ENCODE measurements at places on chromosomes 6 and 20. TPM values are rescaled to one million over a fixed set of nuclear protein-coding genes. Genes with fewer than 3 reads are reported as not detected.

DNA sequence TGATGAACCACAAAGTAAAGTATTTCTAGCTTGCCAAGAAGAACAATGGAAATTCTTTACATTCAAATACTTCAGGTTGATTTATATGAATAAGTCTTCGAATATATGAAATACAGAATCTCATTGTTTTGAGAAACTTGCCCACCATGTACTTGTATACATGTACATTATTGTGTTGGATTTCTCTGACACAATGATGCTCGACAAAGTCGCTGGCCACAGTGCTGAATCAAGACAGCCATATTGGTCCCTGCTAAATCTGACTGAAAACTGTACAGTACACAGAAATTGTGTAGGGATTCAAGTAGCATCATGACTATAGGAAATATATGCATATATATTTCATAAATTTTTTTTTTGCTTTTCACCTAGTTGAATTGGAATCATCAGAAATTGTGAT lies 13.1 kb upstream of the LIN28B start:
- no peak for DNase-seq

DNA sequence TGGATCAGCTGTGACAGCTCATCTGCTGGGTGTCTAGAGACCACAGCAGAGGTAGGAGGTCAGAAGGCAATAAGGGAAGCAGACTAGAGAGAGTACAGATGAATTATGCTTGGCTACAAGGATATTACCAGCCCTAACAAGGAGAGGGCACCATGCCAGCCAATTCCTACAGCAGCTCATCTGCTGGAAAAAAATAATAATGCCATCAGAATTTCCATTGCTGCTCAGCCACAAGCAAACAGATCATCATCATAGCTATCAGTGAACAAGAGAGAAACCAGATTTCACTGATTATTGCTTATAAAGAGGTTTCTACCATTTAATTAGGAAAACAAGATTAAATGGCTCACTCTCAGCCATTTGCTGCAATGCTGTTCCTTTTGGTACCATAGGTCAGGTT lies 66.5 kb downstream of the PSMG4 start:
- no peak for DNase-seq

DNA sequence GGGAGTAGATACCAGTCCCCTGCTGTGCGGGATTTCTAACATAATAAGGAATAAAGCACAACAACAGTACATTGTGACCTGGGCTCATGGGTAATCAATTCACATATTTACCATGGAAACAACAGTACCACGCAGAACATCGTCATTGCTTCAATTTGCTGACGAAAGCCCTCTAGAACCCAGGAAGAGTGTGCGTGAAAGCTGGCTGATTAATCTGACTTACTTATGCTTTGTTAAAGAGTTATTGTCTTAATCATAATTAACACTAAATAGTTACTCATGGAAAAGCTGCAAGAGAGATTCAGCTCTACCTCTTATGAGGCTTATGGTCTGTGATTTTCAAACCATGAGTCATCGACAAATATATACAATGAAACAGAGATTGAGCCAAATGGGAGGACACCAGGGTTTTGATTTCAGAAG lies 644.3 kb upstream of the AGPAT4 start:
- no peak for DNase-seq

GRCh38 chr6:116314878-116315277 lies 35.1 kb upstream of the TSPYL1 start:
- no peak for DNase-seq

Gene PMEPA1
- 16.2 TPM for polyA plus RNA-seq

DNA sequence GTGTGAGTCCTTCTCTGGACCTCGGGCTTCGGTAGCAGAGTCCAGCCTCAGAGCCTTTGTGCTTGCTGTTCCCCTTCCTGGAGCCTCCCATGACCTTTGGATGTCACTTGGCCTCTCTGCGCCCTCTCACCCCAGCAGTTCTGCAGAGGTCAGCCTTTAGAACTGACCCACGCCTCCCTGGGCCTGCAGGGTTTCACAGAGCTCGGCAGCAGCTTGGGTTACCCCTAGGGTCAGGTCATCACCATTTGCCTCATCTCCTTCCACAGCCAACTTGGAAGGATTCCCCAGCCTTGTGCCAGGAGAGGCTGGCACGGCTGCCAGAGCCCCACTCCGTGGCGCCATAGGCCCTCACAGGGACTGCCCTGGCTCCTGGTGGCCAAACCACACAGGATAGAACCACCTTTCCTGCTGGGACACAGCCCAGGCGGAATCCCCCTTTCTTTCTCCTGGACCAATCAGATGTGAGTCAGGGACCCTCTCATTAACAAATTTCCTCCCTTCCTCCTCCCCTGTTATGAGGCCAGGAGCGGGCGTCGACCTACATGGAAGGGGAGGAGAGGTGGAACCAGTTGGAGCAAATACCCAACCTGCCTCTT lies 13.9 kb upstream of the SIRPA start:
- no peak for DNase-seq

GRCh38 chr6:165376100-165376499 lies 66.7 kb upstream of the C6orf118 start:
- DNase-seq = no peak

Gene KIAA0408
- 3.5 TPM for polyA plus RNA-seq

DNA sequence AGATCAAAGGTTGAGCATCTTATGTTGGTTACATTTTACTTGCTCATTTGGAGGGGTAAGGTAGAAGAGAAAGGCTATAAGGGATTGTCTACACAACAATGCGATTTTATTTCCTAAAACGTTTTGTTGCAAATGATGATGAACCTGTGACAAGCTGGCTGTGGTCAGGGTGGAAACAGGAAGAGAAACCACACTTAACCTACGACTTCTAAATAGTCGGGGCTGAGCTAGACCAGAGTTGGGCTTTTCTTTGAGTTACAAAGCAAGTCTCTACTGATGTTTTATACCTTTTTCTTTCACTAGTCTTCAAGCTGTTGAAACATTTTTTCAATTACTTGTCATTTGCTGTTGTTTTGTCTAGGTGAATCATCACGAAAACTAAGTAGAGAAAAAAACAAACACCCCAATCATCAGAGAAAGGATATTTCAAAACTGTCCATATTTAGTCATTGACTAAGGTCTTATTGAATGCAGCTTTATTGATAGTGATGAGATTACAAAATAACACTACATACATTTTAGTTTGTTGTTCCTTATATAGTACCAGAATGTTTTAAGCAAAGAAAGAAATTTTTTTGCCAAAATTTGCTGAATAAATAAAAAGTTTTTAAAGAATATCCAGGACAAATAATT lies 18.0 kb downstream of the KLHL31 start:
- DNase-seq = no peak

- DNase-seq = no peak
Measured at GRCh38 chr6:2125158-2125557, 120.2 kb downstream of the GMDS start.

GRCh38 chr20:62549029-62549428 lies 73.2 kb upstream of the GATA5 start:
- DNase-seq = no peak

Gene SPTLC3
- 15.4 TPM for polyA plus RNA-seq

GRCh38 chr6:130365166-130366106 lies at the start of gene TMEM200A:
Gene TMEM200A (plus strand): TSS chr6:130366017. CDS start chr6:130440423, 74,406 bp downstream.
- peak; percentile 62 for DNase-seq

- DNase-seq = no peak
Measured at GRCh38 chr20:15195378-15195777, 858.0 kb upstream of the FLRT3 start.

Gene SDHAF4
- 16.0 TPM for polyA plus RNA-seq

DNA sequence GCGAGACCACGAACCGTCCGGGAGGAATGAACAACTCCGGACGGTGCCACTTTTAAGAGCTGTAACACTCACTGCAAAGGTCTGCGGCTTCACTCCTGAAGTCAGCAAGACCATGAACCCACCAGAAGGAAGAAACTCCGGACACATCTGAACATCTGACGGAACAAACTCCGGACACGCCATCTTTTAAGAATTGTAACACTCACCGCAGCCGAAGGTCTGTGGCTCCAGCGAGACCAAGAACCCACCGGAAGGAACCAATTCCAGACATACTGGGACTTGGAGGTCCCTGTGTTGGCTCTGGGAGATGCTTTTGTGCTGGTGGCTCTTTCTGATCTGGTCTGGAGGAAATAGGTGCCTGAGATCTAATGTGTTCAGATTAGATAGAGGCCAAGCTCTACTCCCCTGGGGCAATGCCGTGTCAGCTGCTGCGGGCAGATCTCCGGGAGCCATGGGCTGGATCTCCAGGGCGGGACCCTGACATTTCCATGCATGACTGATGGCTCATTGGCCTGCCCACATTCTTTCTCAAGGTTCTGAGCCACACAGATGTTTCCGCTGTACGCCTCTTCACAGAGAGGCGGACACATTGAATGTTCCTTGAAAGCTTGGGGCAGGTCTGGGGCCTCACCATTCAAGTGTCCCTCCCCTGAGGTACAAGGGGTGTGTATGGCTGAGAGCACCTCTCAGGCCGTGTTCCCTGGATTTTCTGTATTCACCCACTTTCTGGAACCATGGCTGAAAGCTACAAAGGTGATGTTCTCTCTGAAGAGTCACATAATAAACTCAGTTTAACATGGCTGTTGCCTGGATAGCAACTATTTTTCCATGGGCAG lies 29.3 kb downstream of the GMPR start:
- DNase-seq = no peak

GRCh38 chr20:45336530-45337366 lies 11.5 kb downstream of the SDC4 start:
- DNase-seq = no peak
